ENCODE measurements at places on chromosomes 5 and 9. TPM values are rescaled to one million over a fixed set of nuclear protein-coding genes. Genes with fewer than 3 reads are reported as not detected.

The PAEP gene
- total RNA-seq: not detected

The MYOT gene
- not detected for total RNA-seq

The NELFB gene
- total RNA-seq: 43.7 TPM

The C5orf46 gene
- total RNA-seq: not detected

The ZDHHC11 gene
- 0.36 TPM for total RNA-seq

The ATOX1 gene
- total RNA-seq: 28.6 TPM

The SOHLH1 gene
- total RNA-seq: not detected

The SPRY4 gene
- total RNA-seq: 1.3 TPM

The PTGR1 gene
- total RNA-seq: 88.4 TPM

The ELAVL2 gene
- total RNA-seq: 0.81 TPM

The PNPLA7 gene
- 5.4 TPM for total RNA-seq

The GFRA3 gene
- total RNA-seq: not detected

The DND1 gene
- not detected for total RNA-seq

The IL13 gene
- total RNA-seq: not detected

The ORM2 gene
- not detected for total RNA-seq

The MPDZ gene
- total RNA-seq: 41.0 TPM

The SPINK6 gene
- not detected for total RNA-seq
